ENCODE measurements at places on chromosomes 2 and 18. TPM values are rescaled to one million over a fixed set of nuclear protein-coding genes. Genes with fewer than 3 reads are reported as not detected.

The SF3B6 gene
- total RNA-seq, result 76.5 TPM

The ALK gene
- total RNA-seq, result 9.6 TPM

The EML6 gene
- 0.91 TPM for total RNA-seq

DNA sequence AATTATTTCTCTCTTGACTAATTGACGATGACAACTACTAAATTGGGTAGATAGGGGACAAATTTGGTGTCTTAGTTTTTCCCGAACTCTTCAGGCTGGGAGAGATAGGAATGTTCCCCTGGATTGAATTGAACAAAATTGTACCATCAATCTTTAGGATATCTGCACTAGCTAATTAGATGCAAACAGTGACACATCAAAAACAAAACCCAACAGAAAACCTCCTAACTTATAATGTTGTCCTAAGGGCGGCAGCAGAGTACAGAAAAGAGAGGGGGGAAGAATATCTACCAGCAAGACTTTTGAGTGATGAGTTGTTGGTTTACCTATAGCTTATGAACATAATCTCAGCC is 342.9 kb downstream of the INSIG2 start:
- DNase-seq, result no peak

DNA sequence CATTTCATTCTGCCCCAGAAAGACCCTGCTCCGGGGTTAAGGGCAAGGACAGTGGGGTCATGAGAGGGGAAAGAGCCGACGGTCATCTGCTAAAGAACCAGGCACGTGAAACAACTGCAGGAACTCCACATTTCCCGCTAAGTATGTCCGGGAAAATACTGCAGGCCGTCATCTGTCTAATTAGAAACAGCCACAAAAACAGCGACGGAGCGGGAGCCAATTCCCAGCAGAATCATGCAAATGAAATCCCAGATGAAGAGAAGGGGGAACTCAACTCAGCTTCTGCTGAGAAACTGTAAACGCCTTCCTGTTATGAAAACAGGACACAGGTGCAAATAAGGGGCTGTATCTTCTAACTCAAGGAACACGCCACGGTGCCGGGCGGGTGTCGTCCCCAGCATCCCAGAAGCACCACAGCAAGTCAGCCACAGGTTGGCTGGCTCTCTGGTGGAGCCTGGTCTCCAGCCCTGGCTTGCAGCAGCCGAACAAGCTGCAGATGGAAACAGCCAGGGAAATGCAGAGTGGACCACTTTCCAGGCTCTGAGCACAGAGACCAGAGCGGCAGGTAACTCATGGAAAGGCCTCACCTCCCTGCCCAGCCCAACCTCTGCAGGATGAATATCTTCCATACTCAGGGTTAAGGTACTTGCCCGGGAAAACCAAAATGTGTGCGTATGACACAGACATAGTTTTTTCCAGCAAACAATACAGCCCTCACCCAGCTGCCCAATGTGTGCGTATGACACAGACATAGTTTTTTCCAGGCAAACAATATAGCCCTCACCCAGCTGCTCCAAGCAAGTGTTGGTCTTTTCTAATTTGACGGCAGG is 28.9 kb downstream of the PXDN start:
- DNase-seq, result no peak

DNA sequence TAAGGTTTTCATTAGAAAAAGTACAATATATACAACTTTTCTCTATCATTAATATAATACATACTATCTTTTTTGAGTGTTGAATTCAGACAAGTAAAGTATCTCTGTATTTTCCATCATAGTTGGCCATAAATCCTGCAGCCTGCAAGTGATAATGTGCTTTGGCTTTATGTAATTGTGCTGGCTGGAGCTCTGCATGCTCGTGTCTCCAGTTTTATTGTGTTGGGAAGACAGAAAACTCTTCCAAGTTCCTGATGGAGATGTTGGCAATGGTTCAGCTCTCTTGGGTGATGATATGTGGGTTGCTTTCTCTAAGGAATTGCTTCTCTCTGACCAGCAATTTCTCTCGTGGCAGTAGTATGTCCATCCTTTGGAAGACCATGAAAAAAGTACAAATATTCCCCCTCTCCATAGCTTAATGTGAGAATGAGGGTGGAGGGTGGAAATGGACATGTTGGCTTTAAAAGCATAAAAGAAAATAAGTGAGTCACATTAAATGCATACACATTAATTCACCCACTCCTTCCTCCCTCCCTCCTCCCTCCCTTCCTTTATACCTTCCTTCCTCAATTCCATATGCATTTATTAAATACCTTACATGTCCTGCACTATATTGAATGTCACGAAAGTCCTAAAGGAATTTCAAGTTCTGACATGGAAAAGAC is 344.2 kb downstream of the MTX2 start:
- no peak for DNase-seq

- no peak for DNase-seq
Observed at GRCh38 chr18:44518666-44519065, 162.0 kb upstream of the SETBP1 start.

DNA sequence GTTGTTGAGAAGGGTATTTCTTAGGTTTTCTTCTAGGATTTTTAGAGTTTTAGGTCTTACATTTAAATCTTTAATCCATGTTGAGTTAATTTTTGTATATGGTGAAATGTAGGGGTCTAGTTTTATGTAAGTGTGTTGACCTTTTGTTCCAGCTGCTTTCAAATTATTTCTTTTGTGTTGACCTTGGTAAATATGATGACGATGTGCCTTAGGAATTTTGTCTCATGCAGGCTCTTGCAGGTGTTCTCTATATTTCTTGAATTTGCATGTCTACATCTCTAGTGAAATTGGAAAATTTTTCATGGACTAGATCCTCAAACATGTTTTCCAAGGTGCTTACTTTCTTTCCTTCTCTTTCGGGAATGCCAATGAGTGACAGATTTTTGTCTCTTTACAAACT is 1609.3 kb upstream of the ZEB2 start:
- DNase-seq, result no peak

GRCh38 chr18:61322265-61322873 is 10.9 kb upstream of the CDH20 start:
- DNase-seq, result peak; percentile 90

DNA sequence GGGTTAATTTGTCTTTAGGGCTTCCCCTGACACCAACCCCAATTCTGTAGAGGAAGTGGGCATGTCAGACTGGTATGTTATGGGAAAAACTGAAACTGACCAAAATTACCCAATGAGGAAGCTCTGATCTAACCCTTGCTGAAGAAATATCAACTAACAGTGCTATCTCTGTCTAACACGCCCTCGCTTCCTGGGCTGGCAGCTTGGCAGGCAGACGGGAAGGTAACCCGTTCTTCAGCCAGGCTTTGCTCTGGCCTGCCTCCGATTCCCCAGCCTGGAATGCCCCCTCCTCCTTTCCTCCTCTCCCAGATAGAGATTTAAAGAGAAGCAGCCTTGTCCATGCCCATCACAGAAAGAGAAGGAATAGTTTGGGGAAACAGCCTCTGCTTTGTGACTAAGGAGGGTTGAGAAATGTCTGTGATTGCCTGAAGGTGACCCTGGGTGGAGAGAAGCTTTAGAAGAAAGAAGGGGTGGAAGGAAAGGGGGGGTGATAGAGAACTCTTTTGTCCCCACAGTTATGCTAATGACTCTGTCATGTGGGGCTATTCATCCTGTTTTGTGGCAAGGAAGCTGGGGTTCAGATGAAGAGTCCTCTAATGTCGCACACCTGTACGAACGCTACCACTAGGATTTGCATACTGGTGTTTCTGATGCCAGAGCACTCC is 15.4 kb downstream of the HK2 start:
- DNase-seq, result no peak

GRCh38 chr18:26456070-26456491 is 92.3 kb downstream of the KCTD1 start:
- DNase-seq, result no peak

DNA sequence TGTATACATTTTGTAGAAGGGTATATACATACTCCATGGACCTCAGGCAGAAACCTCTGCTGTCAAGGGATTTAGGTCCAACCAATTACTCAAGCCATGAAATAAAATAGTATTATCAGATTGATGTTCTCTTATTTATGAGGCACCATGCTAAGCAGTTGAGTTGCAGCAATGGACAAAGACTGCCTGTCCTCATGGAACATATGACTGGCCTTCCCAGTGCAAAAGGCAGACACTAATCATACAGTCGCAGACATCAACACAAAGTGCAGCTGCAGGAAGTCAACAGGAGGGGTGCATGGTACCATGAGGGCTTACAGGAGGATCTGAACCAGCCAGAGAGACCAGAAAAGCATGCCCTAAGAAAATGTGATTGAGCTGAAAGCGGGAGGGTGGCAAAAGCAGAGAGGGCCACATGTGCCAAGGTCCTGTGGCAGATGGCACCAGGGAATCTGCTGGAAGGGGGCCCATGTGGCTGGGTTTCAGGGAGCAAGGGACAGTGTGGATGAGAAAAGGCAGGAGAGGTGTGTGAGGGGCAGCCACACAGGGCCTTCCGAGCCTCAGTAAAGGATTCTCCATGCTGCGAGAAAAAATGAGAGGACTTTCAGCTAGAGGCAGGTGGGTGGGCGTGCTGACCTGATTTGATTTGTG is 61.4 kb upstream of the RNF152 start:
- no peak for DNase-seq

Measured in glutamatergic neuron (in vitro differentiated cells).